Uterus (tissue), 4 donors: ENCODE measurements at places on chromosomes 3 and 15. TPM values are rescaled to one million over a fixed set of nuclear protein-coding genes. Genes with fewer than 3 reads are reported as not detected.

WDR93 gene
- total RNA-seq: not detected

HYKK gene
- total RNA-seq: 8.6 TPM

FRMD5 gene
- total RNA-seq: not detected

GLDN gene
- total RNA-seq: 0.77 TPM

ETV5 gene
- 9.7 TPM for total RNA-seq

NUP210 gene
- total RNA-seq: 6.7 TPM

SENP8 gene
- total RNA-seq: 4.1 TPM

VEPH1 gene
- not detected for total RNA-seq

CATSPER2 gene
- 18.9 TPM for total RNA-seq

IL12A gene
- 0.73 TPM for total RNA-seq

SLC22A14 gene
- total RNA-seq: 0.28 TPM

SH2D7 gene
- total RNA-seq: not detected

ST8SIA2 gene
- not detected for total RNA-seq

SPINK8 gene
- not detected for total RNA-seq
